Hepatic stellate cell (primary cell): ENCODE measurements at places on chromosomes 12 and 14.

- no peak for DNase-seq
Observed at GRCh38 chr14:73616831-73617230, 4.5 kb downstream of the ACOT6 start.

- peak; percentile 90 for DNase-seq
Observed at GRCh38 chr12:124369055-124369826, 74.3 kb downstream of the RFLNA start.

DNA sequence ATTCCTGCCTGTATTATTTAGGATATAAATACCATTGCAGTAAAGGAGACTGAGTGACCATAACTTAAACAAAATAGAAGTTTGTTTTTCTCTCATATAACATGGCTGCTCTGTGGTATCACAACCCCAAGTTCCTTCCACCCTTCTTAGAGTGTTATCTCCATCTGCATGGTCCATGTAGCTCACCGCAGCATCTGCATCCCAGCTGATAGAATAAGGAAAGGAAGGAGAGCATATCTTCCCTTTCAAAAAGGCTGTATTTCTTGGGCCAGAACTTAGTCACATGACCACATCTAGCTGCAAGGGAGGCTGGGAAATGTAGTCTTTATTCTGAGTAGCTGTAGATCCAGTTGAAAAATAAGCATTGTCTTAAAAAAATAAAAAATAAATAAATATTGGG, 184.8 kb upstream of the NUDT4 start:
- DNase-seq = no peak

DNA sequence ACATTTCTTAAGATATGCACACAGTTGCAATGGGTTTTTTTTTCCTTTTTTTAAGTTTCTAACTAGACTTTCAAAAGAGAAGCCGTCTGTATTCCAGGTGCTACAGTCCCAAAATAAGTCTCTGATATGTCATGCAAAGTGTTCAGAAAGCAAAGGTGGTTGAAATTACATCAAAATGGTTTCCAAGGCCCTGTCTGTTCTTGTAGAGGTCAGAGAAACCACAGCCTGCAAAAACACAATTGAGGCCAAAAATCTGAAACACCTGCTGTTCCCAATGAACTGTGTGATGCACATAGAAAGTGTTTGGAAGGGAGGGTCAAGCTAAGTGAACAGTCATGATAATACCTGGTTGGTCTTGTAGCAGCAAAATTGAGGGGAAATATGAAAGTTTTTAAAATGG, 91.0 kb downstream of the VRK1 start:
- no peak for DNase-seq

DNA sequence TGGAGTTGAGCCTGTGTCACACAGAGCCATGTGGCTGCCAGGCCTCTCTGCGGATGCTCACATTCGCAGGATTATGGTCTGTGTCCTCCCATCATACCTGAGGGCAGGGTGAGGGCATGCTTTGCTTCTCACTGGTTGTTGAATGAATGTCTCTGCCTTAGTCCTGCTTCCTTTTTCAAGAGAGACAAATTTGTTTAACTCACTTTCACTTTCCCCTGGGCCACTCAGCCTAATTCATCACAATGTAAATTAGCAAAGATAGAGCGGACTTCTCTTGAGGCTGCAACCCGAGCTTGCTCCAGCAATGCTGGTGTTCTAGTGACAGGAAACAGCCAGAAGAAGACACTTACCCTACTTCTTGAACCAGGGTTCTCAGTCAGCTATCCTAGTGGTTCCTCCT, 35.5 kb upstream of the PAX9 start:
- no peak for DNase-seq

DNA sequence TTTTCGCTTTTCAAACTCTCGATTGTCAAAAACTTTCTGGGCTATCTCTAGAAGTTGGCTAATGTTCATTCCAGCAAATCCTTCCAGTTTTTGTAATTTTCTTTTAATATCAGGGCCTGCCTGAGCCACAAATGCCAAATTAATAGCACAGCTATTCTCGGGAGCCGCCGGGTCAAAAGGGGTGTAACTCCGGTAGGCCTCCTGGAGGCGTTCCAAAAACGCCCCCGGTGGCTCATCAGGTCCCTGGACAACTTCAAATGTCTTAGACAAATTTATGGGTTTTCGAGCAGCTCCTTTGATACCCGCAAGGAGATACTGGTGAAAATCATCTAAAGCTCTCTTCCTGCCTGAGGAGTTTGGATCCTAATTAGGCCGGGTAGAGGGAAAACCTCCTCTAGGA, 117.9 kb upstream of the PZP start:
- DNase-seq = no peak

- no peak for DNase-seq
Observed at GRCh38 chr12:132438726-132439125, 51.2 kb upstream of the FBRSL1 start.

GRCh38 chr12:110335481-110336045, 54.5 kb downstream of the ATP2A2 start:
- no peak for DNase-seq

DNA sequence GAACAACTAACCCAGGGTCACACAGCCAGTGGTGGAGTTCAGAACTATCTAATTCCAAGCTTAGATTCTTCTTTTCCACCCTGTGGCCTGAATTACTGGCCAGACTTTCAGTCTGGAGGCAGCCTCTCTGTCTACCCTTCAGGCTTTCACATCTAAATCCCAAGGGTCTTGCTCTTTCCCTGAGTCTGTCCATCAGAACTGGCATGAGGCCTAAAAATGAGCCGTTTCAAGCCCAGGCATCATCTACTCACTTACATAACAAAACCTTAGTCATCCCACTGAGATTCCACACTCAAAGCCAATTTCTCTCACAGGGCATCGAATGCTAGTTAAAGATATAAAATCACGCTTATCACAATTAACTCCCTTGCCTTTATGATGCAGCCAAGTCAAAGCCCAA, 1.3 kb upstream of the PTGDR start:
- peak; percentile 59 for DNase-seq

- no peak for DNase-seq
Observed at GRCh38 chr12:31737763-31738162, 8.9 kb upstream of the AMN1 start.

DNA sequence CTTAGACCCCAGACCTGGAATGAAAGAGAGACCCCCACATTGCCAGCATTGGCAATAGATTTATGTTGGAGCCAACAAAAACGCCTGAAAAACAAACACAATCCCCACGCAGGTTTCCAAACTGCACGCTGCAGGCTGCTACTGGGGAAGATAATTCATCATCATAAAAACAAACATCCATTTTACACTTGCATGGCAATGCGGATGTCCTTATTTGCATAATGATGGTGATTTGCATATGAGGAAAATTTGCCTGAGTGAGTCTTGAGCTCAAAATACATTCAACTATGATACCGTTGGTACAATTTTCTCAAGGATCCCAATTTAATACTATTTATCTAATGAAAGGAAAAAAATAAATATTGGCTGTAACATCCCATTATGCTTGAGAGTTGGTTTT, 33.6 kb upstream of the TMEM132D start:
- DNase-seq = no peak

DNA sequence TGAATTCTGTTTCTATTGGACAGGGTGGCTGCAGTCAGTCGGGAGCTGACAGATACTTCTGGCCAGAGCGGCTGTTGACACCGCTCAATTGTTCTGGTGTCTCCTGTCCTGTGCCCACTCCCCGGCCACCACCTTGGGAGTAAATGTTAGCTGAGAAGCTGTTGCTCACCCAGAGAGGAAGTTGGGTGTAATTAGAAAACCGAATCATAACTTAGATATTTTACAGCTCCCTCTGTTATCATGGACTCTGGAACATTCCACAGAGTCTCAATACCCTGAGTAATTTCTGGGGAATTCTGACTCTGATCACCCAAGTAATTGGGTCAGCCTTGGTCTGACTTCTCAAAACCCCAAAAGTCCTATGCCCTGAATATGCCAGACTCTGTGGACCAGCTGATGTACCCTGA, 58.3 kb upstream of the RFLNA start:
- DNase-seq = peak; percentile 54

DNA sequence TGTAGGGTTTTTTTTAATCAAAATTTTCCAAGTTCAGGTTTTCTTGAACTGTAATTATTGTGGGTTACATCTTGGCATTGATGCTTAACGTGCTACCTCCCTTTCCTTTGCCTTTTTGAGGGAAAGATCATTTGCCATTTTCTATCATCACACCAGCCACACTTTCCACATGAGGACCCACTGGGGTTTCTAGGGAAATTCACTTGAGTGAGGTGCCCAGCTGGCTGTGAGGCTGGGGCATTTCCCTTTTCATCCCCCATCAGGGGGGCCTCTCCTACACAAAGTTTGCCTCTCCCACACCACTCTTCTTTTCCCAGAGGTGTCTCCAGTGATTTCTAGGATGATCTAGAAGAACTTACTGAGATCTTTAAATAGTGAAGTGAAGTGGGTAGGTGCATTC, 335.7 kb downstream of the BMP4 start:
- DNase-seq = no peak

- no peak for DNase-seq
Observed at GRCh38 chr12:41459906-41460214, 271.7 kb downstream of the PDZRN4 start.

DNA sequence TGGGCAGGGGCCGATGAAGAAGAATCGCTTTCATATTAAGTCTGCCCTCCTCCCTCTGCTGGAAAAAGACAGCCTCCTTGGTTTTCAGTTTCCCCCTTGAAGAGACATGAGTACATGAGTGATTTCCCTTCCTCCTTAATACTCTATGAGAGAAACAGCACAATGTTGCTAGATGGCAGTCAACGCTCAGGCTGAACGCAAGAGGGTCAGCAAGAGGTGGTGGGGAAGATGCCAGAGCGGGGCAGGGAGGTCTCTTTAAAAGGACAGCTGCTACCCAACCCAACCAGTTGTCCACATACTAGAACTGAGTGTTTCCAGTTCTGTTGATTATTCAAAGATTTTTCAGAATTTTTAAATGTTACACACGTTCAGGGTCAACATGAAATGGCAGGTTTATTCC, 22.8 kb downstream of the CRACR2A start:
- DNase-seq = no peak

GRCh38 chr14:51071857-51072256, 23.0 kb downstream of the TRIM9 start:
- no peak for DNase-seq

GRCh38 chr14:48703728-48704467, 882.3 kb downstream of the RPS29 start:
- no peak for DNase-seq

DNA sequence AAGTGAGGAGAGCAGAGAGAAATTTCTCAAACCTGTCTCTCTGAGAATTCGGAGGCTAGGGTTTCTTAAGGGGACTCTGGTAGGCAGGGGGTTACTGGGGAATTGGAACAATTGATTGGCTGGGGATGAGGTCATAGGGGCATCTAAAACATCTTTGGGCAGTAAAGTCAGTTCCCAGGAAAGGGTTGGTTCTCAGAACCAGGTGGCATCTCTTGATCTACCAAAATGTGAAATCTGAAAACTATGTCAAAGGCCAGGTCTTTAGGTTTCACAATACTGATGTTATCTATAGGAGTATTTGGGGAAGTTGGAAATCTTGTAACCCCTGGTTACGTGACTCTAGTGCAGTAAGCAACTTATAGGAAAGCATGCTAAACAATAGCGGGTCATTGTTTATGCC, 6.9 kb downstream of the C12orf75 start:
- no peak for DNase-seq

DNA sequence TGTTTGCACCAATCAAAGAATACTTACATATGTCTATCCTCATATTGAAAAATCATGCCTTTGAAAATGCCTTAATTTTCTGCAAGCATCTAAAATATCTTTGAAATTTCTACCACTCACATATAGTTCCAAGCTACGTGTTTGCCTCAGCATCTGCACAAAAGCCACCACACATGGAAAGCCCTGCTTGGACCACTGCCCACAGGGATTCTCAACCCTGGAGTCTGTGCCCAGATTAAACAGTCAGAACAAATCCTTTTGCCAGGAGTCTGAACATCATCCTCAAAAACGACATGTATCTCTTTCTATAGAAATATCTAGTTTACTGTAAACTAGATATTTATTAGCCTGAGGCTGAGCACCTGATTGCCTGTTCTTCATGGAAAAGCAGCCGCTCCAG, 32.6 kb downstream of the ARMH4 start:
- no peak for DNase-seq

GRCh38 chr12:14979468-14979867, 6.6 kb downstream of the PDE6H start:
- DNase-seq = no peak

DNA sequence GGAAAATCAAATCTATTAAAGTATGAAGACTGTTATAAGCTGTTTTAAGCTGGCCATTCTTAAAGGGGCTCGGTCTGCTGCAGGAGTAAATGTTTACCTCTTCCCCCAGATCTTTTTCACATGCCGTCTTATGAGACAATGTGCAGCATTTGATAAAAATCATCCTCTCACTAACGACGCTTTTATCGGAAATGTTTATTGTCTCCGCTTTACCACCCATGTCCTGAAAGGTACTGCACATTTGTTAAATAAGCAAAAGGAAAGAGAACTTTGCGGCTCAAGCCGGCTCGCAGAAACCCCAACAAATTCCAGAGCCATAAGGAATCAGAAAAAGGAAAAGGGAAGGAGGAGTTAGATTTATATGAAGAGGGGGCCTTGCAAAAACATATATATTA, 137.8 kb downstream of the HMGA2 start:
- no peak for DNase-seq

GRCh38 chr14:68672609-68673285, 120.1 kb downstream of the ZFP36L1 start:
- no peak for DNase-seq

DNA sequence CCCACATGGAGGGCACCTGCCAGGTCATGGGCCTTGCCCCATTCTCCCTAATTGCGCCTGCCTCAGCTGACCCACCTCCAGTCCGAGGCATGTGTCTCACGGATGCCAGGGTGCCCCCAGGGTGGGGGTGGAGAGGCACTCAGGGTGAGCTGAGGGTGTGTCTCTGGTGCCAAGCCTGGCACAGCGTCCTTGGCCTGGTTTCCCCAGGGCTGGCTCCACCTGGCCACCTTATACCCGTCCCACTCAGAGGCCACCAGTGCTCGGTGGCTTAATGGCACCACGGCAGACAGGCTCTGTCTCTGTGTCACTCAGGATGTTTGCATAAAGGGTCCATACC, 33.6 kb upstream of the TDRD9 start:
- no peak for DNase-seq
